GM23338 (cell line): ENCODE measurements at places on chromosomes 11 and 22.

DNA sequence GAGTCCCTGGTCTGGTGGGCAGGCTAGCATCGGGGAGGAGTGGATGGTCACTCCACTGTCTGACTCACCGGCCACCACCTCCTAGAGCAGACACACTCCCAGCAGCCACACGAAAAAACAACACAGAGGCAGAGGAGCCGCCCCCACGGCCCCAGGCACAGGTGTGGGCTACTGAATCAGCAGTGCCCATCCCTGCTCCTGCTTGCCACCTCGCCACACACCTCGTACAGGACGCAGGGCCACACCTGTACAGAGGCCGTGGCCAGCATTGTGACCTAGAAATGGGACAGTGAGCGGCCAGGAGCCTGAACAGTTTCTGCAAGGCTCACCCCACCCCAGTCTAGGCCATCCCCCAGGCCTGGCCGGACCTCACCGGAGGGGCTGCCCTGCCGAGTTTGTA, 14.0 kb downstream of the TRIM29 start:
- no peak for DNase-seq

GRCh38 chr11:823441-824291, 4.1 kb upstream of the CRACR2B start:
- DNase-seq, result no peak

GRCh38 chr11:102546923-102547471, 16.4 kb upstream of the MMP7 start:
- DNase-seq, result no peak

GRCh38 chr11:16204261-16204660, 152.1 kb downstream of the SOX6 start:
- DNase-seq, result no peak

DNA sequence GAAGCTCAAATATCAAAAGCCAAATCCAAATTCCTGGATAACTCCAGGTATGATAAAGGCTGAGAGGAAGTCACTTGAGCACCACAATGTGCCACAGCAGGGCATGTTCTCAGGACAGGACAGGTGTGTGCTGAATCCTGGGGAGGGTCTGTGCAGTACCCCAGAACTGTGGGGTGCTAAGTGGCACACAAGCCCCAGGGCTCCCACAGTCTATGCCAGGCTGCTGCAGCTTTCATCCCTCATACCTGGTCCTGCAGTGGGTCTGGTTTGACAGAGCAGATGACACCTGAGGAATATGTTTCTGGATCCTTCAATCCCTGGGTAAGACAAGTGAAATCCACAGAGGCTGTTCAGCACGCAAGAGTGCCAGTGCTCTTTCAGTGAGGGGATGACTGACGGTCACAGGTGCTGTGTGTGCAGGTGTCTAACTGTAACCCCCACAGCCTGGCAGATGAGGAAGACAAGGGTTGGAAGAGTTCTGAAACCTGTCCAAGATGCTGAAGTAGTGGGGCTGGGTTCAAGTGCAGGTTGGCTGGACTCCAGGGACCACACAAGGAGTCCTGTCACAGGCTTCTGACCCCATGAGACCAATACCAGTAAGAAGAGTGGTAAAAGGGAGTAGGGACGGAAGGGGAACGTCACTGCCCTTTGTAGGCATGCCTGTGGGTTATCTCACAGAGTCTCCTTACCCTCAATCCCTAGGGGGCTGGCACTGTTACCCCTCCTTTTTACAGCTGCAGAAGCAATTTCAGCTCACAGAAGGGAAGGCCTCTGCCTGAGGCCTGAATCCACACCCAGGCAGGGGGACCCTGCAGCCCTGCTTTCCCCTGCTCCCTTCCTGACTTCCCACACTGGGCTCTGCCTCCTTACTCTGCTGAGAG, 14.1 kb downstream of the SERPIND1 start:
- no peak for DNase-seq

DNA sequence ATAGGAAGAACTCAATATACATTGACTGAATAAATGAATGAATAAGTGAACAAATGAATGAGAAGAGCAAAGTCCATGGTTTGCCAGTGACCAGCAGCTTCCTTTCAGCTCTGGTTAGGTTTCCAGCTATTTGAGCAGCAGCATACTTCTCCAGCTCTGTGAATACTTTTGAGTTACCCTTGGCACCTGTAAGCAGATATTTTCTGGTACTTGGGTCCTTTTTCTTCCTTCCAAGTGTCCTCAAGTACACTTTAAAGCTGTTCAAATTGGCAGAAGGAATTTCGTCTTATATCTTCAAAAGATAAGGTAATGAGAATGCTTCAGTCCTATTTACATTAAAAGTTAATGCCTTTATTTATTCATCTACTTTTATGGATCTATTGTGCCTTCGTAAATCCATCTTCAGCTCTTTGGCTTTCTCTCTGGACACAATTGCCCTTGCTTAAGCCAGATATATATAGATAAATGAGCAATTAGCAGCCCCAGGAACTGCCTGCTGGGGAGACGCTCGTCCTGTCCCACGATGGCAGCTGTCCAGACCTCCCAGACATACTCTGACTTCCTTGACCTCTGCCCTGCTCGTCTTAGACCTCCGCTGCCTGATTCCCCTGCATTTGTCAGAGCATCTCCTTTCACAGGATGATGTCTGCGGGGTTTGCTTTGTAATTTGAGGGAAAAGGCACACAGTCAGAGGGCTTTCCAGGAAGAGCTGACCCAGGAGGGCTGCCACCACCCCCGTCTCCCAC, 926.3 kb downstream of the OPCML start:
- DNase-seq, result no peak
